Renal cortical epithelial cell (primary cell): ENCODE measurements at places on chromosomes 12 and 14. TPM values are rescaled to one million over a fixed set of nuclear protein-coding genes. Genes with fewer than 3 reads are reported as not detected.

GRCh38 chr12:65653321-65653720 lies 171.0 kb upstream of the HMGA2 start:
- no peak for DNase-seq

DNA sequence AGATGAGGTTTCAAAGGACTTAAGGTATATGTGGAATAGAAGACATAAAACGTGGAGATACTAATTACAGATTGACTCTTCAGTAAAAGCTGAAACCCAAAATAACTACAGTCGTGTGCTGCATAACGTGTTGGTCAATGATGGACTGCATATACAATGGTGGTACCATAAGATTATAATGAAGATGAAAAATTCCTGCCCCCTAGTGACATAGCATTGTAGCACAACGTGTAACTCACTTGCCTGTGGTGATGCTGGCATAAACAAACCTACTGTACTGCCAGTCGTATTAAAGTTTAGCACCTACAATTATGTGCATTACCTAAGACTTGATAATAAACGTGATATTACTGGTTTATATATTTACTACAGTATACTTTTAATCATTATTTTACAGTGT lies 150.3 kb downstream of the LRRK2 start:
- DNase-seq, result no peak

DNA sequence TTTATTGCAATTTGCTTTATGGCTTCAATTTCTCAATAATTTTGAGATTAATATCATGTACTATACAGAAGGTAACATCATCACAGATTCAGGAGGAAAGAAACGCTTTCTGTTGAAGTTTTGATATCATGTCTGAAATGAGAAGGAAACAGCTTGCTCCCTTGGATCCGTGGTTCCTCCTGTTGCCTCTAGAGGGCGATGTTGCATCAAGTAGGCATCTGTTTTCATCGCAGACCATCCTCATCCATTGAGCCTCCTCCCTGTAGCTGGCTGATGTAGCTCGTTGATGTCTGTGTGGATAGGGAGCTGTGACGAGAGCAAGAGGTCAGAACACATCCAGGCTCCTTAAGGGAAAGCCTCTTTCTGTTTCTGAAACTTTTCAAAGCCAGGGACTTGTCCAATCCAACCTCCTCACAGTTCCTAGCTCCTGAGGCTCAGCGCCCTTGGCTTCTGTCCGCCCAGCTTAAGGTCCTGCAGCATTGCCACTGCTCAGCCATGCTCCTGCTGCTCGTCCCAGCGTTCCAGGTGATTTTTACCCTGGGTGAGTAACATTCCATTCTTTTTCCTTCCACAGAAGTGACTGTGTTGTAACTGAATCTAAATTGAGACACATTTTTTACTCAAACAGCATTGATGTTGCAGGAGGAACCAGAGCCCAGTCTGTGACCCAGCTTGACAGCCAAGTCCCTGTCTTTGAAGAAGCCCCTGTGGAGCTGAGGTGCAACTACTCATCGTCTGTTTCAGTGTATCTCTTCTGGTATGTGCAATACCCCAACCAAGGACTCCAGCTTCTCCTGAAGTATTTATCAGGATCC lies 304.8 kb upstream of the OR4E1 start:
- DNase-seq, result peak; percentile 19

- no peak for DNase-seq
Observed at GRCh38 chr14:79614448-79614847, 596.9 kb downstream of the DIO2 start.

DNA sequence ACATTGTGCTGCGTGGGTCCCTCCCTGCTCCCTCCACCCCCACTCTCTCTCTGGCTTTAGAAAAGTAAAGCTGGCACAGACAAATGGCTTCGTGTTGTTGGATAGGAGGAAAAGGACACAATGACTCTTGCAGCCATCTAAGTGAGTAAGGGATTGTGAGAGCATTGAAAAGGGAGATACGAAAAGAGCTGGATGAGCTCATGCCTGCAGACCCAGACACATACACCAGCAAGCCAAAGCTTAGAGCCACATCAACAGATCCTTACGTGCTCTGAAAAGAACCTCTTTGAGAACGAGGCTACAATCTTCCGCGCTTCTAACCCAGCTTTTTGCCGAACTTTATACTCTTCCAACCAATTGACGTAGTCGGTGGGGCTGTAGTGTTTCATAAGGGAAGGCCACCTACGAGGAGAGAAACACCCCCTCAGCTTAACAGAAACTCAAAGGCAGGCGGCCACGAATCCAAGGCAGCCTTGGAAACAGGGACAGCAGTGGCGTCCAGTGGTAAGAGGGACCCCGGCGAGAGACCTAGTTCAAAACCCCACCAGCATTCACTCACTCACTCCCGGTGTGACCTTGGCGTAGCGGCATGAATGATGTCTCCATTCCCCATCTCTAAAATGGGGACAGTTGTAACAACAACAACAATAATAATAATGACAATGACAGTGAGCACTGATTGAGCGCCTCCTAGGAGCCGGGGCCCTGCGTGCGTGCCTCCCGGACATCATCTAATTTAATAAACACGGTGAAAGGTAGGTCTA lies 1.1 kb downstream of the FBXO21 start:
- peak; percentile 52 for DNase-seq

DNA sequence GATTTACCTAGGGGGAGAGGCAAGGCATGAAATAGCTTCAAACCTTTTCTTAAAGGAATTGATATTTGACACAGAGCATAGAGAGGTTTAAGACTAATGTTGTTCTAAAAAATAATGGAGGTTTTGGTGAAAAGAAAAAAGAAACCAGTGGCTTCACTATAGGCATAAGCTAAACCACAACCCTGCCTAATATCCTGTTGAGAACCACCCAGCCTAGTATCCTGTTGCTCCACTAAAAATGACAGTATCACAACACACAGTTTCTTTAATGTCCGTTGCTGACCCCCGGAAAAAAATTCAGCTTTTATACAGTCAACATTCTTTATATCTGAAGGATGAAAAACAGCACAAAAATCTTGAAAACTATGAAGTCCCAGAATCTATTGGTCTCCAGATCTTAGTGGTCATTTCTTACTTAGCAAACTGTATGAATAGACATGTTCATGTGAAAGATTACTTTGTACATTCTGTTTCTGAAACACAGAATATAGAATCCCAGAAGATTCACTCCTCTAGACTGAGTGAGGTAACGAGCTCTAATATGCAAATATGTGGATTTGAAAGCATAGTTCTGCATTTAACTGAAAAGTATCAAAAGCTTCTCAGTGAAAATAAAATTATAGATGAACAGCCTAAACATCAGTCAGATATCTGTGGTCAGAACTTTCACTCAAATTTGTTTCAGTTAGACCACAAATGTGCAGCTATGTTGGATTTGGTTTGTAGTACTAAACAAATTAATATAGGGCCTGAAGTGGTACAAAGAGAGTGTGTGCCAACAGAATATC lies 40.5 kb downstream of the GALC start:
- no peak for DNase-seq

GRCh38 chr14:68873376-68873775 lies 80.5 kb upstream of the ZFP36L1 start:
- DNase-seq, result no peak

- no peak for DNase-seq
Observed at GRCh38 chr12:41466300-41466699, 278.2 kb downstream of the PDZRN4 start.

The PRB2 gene
- total RNA-seq, result not detected in 2 replicates

DNA sequence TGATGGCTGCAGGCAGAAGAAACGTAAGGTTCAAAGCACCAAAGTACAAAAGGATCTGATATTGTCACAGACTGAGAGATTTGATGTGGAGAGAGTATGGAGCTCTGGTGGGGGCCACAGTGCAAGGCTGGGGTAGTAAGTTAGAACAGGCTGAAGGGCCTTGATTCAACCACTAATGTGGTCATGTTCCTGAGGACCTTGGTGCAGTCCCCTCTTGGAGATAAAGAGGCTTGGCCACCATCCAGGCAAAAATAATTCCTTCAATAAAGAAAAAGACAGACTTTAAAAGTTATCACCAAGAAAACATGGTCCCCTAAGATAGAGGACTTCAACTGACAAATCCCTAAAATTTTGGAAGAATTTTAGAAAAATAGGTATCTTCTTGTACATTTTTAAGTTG lies 17.4 kb downstream of the CAPZA3 start:
- no peak for DNase-seq

GRCh38 chr12:107511292-107511691 lies 174.3 kb upstream of the PWP1 start:
- no peak for DNase-seq

The CCDC177 gene
- not detected in 2 replicates for total RNA-seq

The ALDH1L2 gene
- 0.65 and 1.9 TPM in 2 replicates for total RNA-seq

DNA sequence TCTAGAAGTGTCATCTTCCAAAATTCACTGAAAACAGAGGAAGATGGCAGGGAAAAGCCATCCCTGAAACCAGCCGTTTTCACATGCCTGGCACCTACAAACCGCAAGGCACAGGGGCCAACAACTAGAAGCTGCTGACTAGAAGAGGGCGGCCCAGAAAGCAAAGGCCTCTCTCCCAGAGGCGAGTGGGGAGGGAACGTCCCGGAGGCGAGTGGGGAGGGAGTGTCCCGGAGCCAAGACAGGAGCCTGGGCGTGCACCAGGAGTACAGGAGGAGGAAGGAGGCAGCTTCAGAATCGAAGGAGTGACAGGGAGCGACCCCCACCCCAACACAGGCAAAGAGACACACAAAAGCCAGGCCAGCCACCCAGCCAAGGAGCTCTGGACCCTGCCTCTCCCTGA lies 21.0 kb downstream of the ANKLE2 start:
- no peak for DNase-seq

DNA sequence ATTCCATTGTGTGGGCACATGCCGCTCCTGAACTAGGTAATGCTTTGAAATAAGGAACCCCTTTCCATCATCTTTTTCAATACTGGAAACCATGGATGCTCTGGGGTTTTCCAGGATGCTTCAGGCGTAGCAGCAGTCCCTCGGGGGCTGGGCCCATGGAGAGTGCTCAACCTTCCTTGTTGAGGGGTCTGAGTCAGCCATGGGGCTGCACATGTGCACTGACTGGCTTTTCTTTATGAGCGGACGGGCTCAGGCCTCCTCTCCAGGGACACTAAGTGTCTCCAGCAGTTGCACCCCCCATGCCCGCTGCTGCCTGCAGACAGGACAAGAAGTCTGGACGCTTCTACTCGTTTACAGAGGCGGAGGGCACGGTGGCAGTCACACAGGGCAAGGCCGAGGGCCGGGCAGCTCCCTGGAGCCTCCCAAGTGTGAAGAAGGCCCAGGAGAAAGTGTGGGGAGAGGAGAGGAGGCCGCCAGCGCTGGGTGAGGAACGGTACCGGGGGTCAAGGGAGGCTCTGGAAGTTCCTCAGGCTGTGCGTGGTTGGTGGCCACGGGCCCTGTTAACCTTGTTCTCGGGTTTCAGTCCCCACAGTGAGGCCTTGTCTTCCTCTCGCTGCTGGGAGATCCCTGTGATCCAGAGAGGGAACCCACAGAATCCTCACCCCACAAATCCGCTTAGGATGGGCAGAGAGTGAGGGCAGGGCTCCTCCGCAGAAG lies 51.2 kb downstream of the TEAD4 start:
- no peak for DNase-seq

DNA sequence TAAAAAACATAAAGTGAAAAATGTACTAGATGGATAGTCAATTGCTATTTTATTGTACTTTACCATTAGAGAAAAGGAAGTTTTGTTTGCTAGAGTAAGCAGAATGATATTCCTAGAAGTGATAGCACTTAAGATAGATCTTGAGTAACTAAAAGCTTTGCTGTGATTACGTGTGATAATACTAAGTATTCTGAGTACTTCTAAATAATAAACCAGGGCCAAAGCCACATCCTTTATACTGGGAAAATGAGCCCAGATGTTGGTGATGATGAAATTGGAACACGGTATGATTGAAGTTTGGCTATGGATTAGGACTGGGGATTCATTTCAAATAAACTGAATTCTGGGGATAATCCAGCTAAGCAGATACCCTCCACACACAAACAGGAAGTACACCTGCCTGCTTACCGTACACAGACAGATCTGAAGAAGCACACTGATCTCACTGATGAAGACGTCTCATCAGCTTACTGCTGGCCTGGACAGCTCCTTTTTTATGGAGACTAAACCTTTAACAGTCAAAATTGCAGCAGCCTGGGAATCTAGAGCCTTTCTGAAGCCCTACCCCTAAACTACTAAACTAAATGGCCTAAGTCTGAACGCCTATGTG lies 199.8 kb downstream of the LRFN5 start:
- DNase-seq, result no peak

DNA sequence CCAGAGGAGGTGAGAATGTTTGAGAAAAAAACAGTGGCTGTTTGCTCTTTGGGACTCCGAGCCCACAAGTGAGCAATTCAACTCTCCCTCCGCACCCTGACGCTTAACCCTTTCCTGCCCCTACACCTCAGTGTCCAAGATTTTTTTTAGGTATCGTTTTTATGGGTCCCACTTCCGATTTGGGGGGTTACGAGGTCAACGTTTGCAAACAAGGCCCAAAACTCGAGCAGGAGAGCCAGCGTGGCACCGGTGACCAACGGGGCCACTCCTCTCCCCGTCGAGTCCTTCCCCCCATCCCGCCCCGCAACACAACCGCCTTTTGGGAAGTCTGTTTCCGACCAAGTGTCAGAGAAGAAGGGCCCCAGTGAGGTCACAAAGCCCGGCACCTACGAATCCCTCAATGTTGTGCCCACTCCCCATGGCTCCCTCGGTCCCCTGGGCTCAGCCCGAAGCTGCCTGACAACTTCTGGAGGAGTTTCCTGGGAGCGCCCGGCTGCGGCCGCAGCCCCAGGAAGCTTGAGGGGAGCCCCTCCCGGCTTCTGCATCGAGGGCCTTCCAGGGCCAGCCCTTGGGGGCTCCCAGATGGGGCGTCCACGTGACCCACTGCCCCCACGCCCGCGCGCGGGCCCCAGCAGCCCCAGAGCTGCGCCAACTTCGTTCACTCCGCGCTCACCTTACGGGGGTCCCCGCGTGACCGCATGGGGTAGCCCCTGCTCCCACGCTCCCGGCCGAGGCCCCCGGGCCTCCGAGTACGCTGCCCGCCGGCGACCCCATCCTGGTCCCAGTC lies 1.2 kb downstream of the CDK2AP1 start:
- peak; percentile 7 for DNase-seq

DNA sequence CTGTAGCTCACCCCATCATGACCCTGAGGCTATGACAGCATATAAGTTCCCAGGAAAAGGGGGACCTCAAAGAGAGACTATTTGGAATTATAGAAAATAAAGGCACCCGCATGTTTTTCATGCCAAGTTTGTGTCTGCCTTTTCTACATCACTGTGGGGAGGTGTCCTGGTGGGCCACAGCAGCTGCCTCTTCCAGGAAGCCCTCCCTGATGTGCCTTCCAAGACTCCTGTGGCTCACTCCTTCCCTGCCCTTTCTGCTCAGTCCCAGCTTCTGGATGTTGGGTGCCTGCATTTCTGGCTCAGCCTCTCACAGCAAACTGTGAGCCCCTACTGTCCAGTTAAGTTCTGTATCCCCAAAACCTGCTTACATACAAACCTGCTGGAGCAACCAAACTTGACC lies 36.3 kb upstream of the BEGAIN start:
- no peak for DNase-seq

The CMA1 gene
- total RNA-seq, result not detected in 2 replicates

The SMCO3 gene
- total RNA-seq, result 1.0 TPM in 1 of 2 replicates, not detected in the other

The P2RX2 gene
- not detected in 2 replicates for total RNA-seq

The MMP14 gene
- total RNA-seq, result 180 and 295 TPM in 2 replicates

DNA sequence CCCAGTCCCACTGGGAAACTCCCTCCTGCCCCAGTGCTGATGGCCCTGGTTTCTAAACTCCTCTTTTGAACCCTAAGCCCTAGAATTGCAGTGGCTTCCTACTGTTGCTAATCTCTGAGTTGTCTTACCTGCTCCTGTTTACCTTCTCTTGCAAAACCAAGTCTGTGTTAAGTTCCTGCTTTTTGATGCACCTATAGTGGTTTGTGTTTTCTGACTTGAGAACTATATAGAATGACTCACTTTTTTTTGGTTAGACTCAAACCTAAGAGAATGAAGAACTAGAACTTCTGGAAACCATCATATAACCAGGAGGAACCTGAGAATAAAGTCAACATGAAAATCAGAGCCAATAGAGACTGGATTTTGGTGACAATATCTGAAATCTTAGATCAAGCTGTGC lies 5.5 kb upstream of the GAS2L3 start:
- DNase-seq, result no peak
